ENCODE measurements at places on chromosomes 13 and 19. TPM values are rescaled to one million over a fixed set of nuclear protein-coding genes. Genes with fewer than 3 reads are reported as not detected.

GRCh38 chr13:102774591-102775520 is 1.3 kb upstream of the TEX30 start:
- DNase-seq, result no peak

DNA sequence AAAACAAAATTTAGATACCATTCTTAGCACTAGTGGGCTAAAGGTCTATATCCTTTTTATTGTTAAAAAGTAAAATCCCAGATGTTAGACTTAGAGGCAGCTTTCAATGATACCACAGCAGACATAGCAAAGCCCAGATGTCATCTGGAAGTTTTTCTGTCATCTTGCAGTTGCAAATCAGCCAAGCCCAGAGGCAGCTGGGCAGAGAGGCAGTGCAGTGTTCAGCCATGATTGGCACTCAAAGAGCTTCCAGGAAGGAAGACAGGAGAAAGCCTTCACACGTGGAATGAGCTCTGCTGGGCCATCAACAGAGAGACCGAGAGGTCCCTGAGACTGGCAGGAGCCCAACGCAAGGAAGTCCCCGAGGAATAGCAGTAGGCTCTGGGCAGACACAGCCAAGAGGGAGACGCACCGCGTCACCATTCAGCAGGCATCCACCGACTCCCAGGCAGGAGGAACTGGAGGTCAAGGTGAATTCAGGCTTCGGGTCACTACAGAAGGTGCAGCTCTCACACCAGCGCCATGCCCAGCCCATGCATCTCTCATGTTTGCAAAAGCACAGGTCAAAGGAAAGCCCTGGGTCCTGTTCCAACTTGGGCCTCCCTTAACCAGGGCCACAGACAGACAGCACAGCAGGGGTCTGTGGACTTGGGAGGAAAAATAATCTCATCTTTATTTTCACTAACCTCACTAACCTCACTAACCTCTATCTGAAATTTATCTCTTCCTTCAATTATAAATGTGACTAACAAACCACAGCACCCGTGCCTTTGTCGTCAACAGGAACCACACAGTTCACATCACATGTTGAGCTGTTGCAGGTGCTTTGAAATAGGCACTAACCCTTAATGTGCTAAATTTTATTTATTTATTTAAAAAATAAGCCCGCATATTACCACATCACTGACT is 54.9 kb downstream of the TUBGCP3 start:
- no peak for DNase-seq

DNA sequence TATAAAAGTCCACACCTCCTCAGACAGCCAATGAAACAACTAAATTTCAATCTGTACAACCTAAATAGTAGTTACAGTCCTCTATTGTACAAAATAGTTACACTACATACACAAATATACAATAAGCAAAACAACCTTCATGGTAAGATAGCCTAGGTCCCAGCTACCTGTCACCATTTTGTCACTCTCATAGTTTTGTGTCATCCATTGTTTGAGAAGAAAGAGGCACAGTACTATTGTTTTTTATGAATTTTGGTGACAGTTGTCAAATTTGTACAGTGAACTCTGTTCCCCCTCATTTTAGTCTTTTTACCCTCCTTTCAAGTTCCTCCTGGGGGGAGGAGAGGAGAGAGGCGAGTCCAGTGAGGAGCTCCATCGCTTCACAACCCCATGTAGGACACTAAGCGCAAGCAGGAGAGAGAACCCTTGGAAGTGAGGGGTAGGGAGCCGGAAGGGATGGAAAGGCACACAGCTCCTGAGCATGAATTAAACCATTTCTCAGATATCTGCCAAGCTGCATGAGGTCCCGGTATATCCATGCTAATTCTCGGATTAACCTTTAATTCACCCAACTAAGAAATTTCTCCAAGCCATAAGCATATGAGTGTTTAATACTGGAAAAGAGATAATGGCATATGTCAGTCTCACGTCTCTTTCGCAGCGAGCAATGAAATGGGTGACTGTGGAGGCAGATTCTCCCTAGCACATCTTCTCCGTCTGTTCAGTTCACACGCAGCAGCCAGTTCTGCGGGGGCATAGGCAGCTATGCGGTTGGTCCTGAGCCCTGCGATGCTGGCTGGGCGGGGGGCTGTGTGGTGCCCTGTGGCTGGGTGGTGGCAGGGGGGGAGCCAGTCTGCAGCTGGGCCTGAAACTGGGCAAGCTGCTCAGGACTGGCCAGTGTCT is 60.5 kb downstream of the SERP2 start:
- DNase-seq, result no peak

GRCh38 chr19:54104998-54105715 is 2.5 kb downstream of the NDUFA3 start:
- DNase-seq, result no peak

The OR7A5 gene
- total RNA-seq, result not detected

GRCh38 chr19:17347877-17348276 is 10.5 kb downstream of the GTPBP3 start:
- no peak for DNase-seq

DNA sequence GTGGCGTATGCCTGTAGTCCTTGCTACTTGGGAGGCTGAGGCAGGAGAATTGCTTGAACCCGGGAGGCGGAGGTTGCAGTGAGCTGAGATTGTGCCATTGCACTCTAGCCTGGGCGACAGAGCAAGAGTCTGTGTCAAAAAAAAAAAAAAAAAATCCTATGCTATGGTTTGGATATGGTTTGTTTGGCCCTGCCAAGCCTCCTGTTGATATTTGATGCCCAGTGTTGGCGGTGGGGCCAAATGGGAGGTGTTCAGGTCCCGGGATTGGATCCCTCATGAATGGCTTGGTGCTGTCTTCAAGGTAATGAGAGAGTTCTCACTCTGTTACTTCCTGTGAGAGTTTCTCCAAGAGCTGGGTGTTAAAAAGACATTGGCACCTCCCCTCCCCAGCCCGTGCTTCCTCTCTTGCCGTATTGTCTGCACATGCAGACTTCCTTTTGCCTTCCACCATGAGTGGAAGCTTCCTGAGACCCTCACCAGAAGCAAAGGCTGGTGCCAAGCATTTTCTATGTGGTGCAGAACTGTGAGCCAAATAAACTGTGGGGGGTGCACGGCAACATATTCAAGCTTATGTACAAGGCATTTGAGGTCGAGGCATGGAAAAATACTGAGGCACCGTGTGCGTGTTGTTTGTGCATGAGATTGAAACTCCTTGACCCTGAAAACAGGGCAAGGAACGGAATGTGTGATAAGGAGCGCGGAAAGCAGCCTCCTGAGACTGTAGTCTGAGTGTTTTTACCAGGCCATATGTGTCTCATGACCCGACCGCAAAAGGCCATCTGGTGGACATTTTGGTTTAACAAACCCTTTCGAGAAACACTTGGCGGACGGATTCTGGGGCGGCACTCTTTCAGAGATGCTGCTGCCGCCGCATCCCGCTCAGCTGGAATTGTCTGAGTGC is 7.3 kb downstream of the SIGLEC9 start:
- DNase-seq, result peak; percentile 78

- DNase-seq, result peak; percentile 71
Measured at GRCh38 chr13:106566641-106567473, 1.1 kb downstream of the ARGLU1 start.

Data from Right ventricle myocardium inferior (tissue), 1 donor.